Tongue (tissue), 3 donors: ENCODE measurements at places on chromosomes 4 and X.

DNA sequence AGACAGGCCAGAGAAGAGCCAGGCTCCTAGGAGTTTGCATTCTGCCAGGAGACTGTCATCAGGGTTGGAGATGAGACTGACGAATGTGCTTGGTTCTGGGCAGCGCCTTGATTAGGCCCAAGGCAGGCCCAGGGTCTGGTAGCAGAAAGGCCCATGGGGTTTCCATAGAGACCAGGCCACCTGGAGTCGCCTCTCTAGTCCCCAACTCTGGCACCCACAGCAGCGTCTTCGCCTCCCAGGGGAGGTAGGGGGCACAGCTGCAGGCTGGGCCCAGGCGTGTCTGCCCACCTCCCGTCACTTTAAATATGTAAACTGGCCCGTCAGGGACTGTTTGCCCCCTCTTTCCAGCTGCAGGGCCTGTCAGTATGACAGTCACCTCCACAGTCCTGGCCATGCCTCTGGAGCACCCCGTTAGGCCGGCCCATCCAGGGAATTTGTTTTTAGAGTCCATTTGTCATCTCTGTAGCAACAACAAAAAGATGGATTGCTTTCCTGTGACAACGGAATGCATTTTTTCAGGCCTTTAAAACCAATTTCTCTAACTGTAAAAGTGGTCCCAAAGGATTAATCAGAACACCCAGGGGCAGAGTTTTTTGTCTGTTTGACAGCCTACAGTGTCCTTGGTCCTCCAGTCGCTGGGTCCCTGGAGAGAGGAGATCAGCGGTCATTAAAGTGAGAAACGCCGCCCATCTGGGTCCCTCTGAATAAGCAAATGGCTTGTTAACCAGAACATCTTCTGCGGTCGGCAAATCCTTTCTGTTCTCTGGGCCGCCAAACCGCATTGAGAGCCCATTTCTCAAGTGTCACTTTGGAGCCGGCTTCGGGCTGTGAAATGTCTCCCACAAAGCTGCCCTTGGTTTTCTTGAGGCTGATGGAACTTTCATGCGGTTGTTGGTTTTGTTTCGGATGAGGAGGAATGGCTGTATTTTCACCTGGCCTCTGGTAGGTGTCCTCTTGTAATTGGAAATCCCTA is 153.0 kb upstream of the PSAPL1 start:
- DNase-seq: no peak

DNA sequence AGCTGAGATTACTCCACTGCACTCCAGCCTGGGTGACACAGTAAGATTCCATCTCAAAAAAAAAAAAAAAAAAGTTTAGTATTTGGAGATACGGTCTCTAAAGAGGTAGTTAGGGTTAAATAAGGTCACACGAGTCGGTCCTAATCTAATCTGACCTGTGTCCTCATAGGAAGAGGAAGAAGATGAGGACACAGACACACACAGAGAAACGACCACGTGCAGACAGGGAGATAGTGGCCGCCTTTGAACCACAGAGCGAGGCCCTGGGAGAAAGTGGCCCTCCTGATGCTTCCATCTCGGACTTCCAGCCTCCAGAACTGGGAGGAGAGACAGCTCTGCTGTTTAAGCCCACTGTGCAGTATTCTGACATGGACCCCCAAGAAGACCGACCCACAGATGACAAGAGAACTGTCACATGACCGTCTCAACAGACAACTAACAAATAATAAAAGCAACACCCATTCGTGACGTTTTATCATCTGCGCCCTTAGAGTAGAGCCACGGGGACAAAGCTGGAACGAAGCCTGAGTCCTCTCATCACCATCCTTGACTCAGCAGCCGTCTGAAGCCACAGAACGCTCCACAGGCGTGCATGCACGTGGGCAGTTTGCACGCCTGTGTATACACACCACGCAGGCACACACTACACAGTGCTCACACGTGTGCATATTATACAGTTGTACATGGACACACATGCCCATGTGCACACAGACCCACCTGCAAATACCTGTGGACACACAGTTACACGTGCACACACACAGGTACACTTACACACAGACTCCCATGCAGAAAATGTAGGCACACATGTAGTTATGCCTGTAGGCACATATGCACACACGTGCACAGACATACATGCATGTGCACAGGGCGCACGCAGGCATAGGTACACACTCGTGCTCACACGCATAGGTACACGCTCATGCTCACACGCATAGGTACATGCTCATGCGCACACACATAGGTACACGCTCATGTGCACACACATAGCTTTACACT is 51.7 kb downstream of the FAM53A start:
- no peak for DNase-seq

GRCh38 chrX:9055354-9055753 is 21.4 kb upstream of the FAM9B start:
- DNase-seq: no peak

GRCh38 chrX:25034889-25035288 is 19.1 kb upstream of the ARX start:
- no peak for DNase-seq

DNA sequence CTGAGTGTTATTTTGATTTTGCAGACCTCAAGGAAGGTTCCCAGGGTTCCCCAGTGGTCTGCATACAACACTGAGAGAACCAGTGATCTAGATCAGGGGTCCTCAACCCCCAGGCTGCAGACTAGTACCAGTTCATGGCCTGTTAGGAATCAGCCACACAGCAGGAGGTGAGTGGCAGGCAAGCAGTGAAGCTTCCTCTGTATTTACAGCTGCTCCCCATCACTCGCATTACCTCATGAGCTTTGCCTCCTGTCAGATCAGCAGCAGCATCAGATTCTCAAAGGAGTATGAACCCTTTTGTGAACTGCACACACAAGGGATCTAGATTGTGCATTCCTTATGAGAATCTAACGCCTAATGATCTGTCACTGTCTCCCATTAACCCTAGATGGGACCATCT is 28.5 kb downstream of the EDNRA start:
- no peak for DNase-seq

GRCh38 chr4:56828784-56829535 is 7.5 kb upstream of the SPINK2 start:
- no peak for DNase-seq

DNA sequence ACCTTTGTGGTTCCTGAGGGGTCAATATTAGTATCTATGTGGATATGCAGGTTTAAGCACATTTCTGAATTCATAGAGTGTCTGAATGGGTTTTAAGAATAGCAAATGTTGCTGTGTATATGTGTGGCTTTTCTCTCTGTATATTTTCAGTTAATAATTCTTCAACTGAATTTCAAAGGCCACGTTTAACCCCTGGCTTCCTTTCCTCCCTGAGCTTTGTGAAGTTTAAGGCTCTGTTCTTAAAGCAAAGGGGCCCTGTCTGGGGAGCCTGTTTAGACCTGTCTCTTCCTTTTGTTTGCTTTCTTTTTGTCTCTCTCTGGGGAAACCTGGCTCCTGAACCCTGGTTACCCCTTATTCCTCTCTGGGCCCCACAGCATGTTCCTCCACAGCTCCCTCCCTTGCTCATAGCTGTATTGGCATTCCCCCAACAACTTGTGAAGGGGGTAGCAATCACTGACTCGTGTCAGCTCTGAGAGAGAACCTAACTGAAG is 139.1 kb downstream of the COL4A6 start:
- peak; percentile 71 for DNase-seq

DNA sequence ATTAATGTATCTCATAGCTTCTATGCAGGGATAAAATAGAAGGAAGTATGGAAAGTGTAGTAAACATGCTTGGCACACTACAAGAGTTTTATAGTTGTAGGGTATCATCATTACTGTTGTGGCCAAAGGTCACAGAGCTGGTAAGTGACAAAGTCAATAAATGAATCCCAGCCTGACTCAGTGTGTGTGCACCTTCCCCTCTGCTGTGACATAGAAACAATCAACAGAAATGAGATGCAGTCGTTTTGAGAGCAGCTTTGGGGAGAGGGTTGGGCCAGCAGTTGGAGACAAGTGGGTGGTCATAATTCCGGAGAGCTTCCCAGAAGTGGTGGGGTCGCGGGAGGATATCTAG is 82.4 kb upstream of the RBPJ start:
- no peak for DNase-seq

GRCh38 chrX:45758738-45759397 is 558.2 kb upstream of the DIPK2B start:
- DNase-seq: no peak

GRCh38 chrX:139081965-139082364 is 370.4 kb upstream of the FGF13 start:
- DNase-seq: no peak

GRCh38 chrX:149641432-149641831 is 9.8 kb upstream of the TMEM185A start:
- DNase-seq: no peak

- no peak for DNase-seq
These were observed 440.5 kb downstream of the MAPK10 start for GRCh38 chr4:85919200-85919887.

DNA sequence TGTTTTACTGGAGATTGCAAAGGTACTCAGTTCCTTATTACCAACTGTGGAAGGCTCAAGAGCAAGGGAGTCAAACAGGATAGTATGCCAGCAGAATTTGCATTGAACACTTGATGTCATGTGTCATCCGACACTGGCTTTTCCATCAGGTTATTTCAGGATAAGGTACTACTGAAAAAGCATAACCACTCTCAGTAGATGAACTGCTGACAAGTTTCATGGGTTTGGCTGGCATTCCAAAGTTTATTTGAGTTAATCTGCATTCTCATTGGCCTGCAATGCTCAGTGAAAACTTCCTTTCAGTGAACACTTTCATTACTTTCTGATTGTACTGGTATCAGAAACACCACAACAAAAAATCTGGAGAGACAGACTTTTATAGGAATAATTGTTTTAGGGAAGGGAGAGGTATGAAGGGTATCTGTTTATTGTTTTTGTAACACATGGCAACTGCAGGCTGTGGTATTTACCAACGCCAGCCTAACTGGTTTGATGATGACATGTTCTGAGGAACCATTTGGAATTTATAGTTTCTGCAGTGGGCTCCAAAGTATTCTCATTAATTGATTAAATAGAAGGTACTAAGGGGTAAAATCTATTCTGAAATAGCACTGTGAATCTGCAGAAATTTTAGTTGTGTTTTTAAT is 345.7 kb upstream of the NR3C2 start:
- DNase-seq: peak; percentile 25

DNA sequence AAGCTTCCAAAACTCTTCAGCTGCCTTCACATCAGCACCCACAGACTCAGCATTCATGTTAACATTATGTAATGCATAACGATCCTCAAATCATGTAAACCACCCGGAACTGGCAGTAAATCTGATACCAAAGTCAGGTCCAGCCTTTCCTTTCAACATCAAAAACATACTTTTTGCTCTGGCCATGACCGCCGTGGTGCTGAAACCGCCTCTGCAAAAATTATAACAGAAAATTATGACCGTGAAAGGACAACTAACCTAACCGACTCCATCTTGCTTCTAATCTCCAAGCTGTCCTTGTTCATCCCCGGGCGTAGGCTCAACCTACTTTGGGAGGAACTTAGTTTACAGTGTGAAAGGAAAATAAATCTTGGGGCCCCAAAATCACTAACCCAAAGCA is 51.6 kb downstream of the TRMT44 start:
- no peak for DNase-seq

- no peak for DNase-seq
These were observed 105.6 kb upstream of the JADE1 start for GRCh38 chr4:128703948-128704347.

- no peak for DNase-seq
These were observed 1090.9 kb downstream of the RAPGEF2 start for GRCh38 chr4:160193787-160194186.

- DNase-seq: no peak
These were observed 6.4 kb downstream of the TRIML1 start for GRCh38 chr4:188145601-188146000.

DNA sequence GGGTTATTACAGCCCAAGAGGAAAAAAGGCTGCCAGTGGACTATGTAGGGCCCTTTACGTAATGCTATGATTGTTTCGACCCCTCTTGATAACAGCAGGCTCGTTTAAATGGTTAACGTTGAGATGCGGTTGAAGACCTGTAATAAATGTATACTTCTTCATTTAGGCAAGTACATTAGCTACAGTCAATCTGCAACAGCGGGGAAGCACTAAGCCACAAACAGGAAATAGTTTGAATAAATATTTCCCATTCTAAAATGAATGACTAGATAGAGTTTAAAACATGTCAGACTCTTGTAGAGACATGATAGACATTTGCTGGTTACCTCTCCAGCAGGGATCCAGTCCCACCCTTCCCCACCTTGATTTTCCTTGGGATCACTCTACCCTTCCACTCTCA is 38.1 kb upstream of the STIM2 start:
- no peak for DNase-seq

DNA sequence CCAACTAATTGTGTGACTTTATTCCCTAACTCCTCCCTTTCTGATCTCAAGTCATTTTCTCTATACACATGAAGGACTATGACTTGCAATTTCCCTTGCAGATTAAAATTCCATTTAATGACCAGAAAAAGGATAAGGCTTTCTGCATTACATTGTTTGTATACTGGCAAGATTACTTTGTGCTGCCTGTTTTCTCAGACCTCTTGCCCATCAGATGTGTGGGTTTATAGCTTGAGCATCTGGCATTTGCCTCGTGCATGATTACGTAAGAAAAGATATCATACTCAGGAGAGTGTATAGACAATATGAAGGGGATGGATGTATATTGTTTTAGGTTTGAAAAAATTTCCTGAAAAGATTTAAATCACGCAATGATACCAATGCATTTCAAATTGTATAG is 593.8 kb upstream of the SLIT2 start:
- DNase-seq: no peak

DNA sequence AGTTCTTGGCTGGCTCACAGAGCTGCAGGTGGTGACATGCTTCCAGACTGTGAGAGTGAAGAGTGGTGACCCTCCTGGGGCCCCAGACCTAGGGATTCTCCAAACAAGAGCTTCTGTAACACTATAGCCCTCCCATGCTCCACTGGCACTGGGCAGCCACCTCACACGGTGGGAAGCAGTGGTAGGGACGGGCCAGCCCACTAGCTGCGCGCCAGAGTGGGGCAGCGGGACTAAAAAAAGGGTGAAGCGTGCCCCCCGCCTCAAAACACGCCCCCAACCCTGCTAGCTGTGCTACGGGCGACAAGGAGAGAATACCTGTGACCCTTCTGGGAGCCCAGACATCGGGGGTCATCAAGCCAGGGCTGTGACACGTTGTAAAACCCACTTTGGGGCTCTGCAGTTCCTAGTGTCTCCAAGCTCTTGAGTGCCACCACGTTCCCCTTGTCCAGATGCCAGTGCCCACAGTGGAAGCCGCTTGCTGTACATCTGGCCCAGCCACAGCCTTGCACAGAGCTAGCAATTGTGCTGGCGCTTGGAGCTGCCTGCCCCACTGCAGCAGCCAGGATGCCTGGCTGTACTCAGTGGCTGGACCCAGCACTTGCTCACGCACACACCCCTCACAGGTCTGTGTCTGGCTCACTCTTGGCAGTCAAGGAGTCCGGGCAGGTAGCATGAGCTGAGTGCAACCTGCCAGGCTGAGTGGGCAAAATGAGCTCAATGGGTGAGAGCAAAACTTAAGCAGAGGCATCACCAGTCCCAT is 100.0 kb downstream of the DCAF12L2 start:
- DNase-seq: no peak

- no peak for DNase-seq
These were observed 221.6 kb downstream of the AFAP1 start for GRCh38 chr4:7717946-7718490.

- no peak for DNase-seq
These were observed 106.8 kb upstream of the FAM47A start for GRCh38 chrX:34238896-34239295.
